ENCODE measurements at places on chromosomes 7 and 10.

DNA sequence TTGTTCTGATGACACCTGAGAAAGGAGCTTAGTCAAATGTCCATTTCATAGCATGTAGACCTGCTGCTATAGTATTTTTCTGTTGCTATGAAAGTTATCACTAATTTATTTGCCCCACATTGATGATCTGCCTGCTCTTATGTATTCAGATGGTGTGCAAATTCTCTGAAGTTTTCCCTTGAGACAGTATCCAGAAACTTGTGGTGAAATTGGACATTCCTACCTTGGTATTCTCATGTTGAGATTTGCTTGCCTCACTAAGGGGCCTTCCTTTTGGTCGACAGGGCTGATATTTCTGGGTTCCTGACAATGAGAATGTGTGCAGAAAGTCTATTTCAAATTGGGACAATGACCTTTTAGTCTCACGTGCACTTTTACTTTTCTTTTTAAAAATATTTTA, 253.2 kb upstream of the FZD8 start:
- DNase-seq, result no peak

DNA sequence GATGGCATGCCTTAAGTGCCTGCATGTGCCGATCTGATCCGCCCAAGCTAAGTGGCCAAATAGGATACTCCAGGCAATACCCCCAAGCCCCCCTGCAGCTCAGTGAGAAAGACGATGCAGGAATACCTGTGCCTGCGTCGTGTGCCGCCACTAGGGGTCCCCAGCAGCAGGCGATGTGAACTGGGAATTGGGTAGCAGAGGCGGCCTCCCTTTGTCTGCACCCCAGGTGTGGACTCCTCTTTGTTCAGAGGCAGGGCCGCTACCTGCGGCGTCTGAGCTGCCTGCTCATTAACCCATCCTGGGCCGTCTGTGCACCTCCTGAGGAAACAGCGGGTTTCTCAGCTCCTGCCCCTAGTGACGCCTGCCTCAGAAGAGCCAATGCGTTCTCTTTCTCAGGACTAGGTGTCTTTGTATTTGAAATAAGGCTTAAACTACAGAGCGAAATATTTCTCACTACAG, 4.8 kb upstream of the CHN2 start:
- DNase-seq, result no peak

DNA sequence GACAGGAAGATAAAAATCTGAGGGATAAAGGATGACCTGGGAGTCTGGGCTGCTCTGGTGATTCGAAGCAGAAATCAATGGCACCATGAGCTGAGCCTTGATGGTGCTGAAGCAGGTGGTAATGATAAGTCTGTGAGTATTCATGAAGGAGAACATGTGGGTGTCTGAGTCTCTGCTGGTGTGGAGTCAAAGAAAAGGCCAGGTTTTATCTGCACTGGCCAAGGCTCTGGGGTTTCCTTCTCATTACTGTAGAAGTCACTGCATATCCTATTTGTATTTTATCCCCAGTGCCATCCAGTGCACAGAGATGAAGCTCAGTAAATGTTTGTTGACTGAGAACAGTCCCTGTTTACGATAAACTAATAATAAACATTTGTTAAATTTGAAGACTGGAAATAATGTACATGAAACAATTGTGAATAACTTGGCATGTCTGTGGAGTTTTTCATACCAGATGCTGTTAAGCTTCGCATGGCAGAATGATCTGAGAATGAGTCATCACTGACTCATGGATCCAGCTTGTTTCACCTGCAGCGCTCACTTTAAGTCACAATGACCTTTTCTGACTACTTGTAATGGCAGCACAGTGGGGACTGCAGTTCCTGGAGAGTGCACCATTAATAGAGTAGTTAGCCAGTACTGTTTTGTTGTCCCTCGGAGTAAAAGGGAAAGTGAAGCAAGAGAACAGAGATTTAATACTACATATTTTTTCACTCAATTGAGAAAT, 538.5 kb downstream of the HTR7 start:
- DNase-seq, result no peak

- DNase-seq, result no peak
These were observed 40.2 kb downstream of the ASB13 start for GRCh38 chr10:5625992-5626777.

DNA sequence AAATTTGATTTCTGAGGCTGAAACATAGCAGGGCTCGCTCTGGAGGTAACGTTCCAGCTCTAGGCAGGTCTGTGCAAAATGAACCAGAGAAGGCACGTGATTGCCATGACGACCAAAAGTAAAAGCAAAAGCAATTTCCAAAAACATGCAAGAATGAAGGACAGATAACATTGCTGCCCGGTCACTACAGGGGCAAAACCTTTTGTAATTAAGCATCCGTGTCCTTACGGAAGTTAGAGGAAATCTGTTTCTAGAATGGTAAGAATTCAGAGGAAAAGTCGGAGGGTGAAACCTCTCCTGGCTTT, 2.9 kb downstream of the KLF6 start:
- DNase-seq, result no peak

- no peak for DNase-seq
These were observed 22.6 kb downstream of the PLAC9 start for GRCh38 chr10:80154978-80155695.

- no peak for DNase-seq
These were observed 59.9 kb downstream of the SUGCT start for GRCh38 chr7:40194745-40195144.

- DNase-seq, result no peak
These were observed 193.5 kb upstream of the NEBL start for GRCh38 chr10:21090609-21091082.

All from mesenteric fat pad (tissue), 1 donor.